Central memory CD4-positive, alpha-beta T cell (primary cell): ENCODE measurements at places on chromosomes 3 and 15.

DNA sequence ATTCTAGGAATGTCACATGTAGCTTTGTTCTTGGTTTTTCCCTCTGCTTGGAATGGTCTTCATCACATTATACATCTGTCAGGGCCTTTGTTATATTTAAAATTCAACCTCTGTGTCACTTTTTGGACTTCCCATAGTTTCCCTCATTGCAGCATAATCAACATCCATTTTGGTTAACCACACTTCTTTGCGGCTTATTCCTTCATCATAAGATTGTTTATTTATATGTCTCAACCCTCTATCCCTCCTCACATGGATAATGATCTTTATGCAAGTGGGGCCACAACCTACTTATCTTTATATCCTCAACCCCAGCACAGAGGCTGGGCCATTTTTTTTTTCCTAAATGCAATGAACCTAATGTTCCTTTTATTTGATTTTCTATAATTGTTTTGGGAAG, 260.0 kb upstream of the THBS1 start:
- DNase-seq: no peak

DNA sequence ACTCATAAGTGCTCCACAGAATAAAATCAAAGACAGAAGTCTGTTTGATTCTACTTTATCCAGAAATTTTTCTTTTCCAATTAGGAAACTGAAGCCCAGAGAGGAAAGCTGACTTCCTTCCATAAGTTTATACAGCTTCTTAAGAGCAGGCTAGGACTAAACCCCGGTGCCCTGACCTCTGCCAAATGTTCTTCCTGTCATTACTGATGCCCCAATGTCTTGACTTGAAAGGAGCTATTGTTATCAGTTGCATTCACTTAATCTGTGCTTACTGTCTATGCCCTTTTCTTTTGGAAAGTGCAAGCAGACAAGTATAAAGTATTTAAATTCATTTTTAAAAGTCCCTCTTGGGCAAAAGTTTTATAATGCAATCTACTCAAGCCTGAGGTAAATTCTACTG, 18.1 kb downstream of the CD200 start:
- DNase-seq: no peak

DNA sequence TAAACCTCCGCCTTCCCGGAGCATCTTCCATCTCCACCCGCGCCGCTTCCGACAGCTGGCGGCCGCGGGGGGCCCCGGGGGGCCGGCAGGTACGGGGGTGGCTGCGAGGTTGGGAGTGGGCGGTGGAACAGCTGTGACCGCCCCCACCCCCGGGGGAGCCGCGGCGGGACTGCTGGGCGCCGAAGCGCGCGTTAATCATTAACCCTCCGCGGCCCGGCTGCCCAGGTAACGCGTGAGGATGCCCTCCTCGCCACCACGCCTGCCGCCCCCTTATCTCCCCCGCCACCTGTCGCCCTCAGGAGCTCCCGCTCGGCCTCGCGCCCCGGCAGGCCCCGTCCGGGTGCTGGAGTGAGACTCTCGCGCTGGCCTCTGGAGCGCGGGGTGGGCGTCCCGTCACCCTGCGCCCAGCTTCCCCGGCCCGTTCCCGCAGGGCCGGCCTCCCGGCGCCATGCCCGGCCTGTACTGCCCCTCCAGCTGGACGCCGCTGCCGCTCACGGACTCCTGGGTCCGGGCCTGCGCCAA, 757 bp downstream of the VWA5B2 start:
- DNase-seq: no peak

DNA sequence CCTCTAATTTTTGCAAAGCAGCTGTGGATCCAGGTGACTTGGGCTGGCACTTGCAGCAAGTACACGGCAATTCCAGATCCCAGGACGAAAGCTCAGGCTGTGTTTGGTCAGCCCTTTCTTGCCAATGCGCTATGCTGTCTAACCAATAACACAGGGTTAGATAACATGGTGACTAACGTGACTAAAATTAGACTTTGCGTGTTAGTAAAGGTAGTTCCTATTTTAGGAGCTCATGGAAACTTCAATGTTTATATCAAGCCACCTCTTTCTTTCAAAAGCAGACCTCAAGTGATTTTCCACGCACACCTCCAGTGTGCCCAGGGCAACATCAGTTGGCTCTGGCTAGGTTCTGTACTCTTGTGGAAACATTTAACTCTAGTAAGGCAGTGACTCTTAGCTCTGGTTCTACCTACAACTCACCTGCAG, 32.5 kb downstream of the CDCP1 start:
- no peak for DNase-seq

- no peak for DNase-seq
Measured at GRCh38 chr3:184726497-184726896, 14.6 kb upstream of the MAGEF1 start.

DNA sequence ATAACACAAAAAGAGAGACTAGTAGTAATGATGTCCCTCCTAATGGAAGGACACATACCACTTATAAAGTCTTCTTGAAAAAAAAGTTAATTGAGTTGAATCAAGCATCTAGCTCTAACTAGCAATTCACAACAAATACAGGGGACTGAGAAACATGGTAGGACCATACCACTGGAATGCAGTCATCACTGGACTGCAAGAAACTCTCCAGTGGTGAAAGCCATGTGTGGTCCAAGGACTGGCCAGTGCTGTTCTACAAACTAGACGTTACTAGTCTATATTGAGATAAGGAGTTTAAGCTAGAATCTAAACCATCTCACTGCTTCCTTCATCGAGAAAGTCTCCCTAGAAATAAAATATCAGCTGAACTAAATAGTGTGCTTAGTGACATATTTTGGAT, 16.7 kb downstream of the FBN1 start:
- no peak for DNase-seq

- no peak for DNase-seq
Measured at GRCh38 chr3:174162550-174162949, 696.6 kb upstream of the NAALADL2 start.

GRCh38 chr3:15997274-15997943, 177.1 kb upstream of the GALNT15 start:
- DNase-seq: no peak

DNA sequence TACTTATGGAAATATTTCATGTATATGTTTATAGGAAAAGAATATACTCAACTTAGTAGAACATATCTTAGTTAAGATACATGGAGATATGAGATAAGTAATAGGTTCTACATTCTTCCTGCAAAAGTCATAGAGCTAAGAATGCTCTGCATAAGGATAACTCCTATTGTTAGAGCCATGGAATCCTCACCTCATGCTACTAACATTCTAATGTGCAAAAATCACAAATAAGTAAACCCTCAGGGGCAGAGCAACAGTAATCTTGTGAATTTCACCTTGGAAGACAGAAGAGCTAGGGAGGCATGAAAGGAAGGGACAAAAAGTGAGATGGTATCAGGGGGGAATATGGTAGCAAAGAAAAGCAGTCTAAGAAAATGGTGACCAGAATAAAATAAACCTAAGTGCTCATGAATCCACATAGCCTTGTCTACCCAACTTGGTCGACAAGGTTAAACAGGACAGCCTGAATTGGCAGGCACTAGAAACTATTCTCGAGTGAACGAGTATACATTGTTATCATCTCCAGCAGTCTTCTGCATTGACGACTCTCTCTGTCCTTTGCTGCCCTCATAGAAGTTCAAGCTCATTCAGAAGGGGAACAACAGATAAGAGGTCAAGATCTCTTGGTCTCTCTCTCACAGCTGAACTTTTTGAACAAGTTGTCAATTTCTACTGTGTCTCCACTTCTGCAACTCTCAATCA, 52.8 kb downstream of the XRN1 start:
- no peak for DNase-seq

DNA sequence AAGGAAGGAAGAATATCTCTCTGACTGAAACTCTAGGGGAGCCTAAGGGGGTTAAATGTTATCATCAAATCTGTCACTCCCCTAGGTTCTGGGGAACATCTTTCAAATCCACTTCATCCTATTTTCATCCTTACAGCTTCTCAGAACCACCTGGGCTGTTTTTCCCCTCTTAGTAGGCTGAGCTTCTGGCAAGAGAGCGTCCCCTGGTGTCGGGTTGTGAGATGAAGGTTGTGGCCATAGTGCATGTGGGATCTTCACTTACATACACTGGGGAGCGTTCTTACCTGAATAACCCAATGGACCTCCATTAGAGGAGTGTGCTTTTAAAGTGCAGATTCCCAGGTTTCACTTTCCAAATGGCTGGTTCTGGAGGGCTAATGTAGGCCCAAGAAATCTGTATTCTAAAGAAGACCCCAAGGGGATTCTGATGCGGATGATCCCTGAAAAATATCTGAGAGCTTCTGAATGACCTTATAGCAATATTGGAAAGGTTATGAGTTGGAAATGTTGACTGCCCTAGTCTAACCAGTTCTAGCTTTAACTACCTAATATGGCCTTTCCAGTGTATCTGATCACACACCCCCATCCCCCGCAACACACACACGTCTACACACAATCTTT, 663.7 kb downstream of the AGBL1 start:
- DNase-seq: peak; percentile 27

- no peak for DNase-seq
Measured at GRCh38 chr3:101938262-101938847, 89.0 kb downstream of the NFKBIZ start.

DNA sequence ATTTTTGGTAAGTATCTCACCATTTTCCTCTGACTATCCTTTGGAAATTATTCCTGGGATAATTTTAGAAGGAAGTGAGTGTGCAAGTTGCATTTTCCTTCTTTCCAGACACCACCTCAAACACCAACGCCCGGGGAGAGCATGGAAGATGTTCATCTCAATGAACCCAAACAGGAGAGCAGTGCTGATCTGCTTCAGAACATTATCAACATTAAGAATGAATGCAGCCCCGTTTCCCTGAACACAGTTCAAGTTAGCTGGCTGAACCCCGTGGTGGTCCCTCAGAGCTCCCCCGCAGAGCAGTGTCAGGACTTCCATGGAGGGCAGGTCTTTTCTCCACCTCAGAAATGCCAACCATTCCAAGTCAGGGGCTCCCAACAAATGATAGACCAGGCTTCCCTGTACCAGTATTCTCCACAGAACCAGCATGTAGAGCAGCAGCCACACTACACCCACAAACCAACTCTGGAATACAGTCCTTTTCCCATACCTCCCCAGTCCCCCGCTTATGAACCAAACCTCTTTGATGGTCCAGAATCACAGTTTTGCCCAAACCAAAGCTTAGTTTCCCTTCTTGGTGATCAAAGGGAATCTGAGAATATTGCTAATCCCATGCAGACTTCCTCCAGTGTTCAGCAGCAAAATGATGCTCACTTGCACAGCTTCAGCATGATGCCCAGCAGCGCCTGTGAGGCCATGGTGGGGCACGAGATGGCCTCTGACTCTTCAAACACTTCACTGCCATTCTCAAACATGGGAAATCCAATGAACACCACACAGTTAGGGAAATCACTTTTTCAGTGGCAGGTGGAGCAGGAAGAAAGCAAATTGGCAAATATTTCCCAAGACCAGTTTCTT, 3.9 kb downstream of the NFKBIZ start:
- no peak for DNase-seq

GRCh38 chr15:48634893-48635292, 10.6 kb downstream of the FBN1 start:
- DNase-seq: no peak

DNA sequence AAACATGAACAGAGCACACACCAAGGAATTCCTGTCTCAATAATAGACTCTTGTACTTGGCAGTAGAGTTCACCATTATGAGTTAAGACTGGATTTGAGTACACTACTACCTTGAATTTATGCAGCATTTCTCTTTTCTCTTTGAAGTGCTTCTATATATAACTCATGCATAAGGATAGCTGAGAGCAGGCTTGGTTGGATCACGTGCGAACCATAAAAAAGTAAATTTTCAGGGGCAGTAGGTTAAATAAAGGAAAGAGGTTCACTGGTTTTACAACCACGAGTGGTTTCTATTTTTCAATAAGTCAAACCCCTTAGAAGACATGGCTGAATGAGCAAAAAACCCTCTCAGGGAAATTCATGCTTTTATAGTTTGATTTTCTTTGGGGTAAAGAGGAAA, 28.6 kb upstream of the PDZRN3 start:
- DNase-seq: no peak

DNA sequence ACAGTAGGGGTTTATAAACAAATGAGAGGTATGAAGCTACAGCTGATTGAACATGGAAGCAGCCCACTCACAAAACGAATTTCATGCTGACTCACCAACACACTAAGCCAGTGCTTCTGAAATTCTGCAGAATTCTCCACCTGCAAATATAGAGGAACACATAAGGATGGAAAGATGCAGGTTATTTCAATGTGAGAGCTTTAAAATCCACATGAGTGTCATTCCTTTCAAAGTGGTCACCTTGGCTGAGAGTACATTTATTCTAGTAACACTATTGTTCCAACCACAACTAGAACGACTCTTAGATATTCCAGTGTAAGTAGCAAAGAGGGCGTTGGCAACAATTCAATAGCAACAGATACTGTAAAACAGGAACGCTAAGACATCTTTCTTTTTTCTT, 189.9 kb upstream of the TSC22D2 start:
- no peak for DNase-seq

DNA sequence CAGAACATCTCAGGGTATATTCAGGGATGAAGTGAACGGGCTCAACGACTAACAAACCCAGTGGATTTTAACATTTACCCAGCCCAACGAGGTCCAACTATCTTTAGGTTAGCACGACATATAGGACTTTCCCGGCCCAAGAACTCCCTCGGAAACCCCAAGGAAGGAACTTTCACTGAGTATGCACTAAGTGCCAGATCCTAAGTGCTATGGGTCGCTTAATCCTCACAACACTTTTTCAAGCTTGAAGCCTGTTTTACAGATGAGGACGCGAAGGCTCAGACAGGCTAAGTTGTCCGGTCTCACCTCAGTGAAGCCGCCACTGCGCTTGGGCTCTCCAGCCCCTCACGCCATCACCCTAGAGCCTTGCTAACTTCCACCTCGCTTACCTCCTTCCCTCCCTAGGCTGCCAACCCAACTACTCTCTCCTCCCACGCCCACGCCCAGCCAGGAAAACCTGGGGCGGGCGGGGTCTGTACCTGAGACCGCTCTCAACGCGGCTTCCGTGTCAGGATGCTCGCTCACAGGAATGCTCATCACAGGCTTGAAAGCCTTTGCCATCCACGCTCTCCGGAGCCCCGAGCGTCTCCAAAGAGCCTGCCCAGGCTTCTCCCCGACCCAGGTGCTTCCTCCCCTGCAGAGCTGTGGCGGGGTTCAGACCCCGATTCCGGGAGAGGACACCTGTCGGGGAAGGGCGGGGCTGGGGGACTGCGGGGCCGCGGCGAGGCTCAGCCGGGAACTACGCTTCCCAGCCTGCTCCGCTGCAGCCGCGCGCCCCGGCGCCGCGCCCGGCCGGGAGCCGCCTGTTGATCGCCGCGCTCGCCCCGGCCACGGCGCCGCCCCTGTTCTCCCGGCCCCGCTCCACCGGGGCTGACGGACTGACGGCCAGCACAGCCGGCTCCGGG, at the start of gene TMOD2:
TSS of gene TMOD2 (plus strand) at position 806 of the 905 bp plus-strand sequence. CDS start 14,845 bp downstream, outside the sequence.
- DNase-seq: peak; percentile 44

DNA sequence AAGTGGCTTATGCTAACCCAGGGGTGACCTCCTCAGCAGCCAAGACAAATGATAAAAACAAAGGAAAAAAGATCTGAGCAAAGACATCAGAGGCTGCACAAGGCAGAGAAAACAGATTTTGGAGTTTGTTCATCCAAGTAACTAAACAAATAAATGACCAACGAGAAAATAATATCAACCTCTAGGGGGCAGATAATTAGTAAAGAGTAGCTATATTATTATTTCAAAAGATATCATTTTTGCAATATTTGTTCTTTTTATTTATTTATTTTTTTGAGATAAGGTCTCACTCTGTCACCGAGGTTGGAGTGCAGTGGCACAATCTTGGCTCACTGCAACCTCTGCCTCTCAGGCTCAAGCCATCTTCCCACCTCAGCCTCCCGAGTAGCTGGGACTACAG, 101.8 kb downstream of the PCCB start:
- DNase-seq: no peak

GRCh38 chr15:98735895-98736617, 87.7 kb downstream of the IGF1R start:
- no peak for DNase-seq
